ENCODE measurements at places on chromosomes 16 and 17.
A peak's percentile ranks its signal among the peaks of the same experiment; 100 is the strongest.

DNA sequence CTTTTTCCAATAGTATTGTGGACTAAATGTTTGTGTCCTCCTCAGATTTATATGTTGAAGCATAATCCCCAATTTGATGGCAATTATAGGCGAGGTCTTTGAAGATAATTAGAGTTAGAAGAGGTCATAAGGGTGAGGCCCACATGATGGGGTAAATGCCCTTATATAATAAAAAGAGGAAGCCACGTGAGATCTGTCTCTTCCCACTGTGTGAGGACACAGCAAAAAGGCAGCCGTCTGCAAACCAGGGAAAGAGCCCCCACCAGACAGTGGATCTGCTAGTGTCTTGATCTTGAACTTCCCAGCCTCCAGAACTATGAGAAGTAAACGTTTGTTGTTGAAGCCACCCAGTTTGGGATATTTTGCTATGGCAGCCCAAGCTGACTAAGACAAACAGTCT lies 76.0 kb downstream of the LYRM1 start:
- no peak for DNase-seq

DNA sequence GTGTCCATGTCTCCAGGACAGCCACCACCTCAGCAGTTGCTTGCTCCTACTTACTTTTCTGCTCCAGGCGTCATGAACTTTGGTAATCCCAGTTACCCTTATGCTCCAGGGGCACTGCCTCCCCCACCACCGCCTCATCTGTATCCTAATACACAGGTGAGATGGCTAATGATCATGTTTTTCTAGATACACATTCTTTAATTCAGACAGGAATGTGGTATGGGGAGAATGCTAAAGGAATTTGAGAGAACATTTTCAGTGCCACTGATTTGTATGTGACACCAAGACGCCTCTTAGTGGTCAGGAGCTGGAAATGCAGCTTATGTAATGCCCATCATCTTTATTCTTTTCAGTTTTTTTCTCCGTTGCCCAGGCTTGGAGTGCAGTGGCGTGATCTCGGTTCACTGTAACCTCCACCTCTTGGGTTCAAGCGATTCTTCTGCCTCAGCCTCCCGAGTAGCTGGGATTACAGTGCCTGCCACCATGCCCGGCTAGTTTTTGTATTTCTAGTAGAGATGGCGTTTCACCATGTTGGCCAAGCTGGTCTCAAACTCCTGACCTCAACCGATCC lies 8.9 kb upstream of the RAPGEFL1 start:
- DNase-seq: peak; percentile 35

- DNase-seq: no peak
Observed at GRCh38 chr17:22270381-22270780, 578.1 kb downstream of the KCNJ18 start.

DNA sequence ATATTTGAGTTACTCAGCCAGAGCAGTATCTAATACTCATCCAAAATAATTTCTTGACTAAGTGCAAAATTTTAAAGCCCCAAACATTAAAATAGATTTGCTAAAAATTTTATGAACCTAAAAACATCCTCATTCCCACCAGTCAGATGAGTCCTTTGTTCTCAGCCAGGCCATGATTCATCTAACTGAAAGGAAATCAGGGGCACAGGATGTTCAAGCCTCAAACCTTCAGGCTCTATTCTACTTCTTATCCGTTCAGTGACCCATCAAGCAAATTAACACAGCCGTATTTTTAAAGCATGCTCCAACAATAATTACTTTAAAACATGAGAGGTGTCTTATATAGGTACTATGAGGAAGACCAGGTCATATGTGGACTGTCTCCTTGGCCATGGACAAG lies 176.5 kb upstream of the MON1B start:
- DNase-seq: no peak

GRCh38 chr17:60845012-60845411 lies 167.4 kb downstream of the BCAS3 start:
- no peak for DNase-seq

DNA sequence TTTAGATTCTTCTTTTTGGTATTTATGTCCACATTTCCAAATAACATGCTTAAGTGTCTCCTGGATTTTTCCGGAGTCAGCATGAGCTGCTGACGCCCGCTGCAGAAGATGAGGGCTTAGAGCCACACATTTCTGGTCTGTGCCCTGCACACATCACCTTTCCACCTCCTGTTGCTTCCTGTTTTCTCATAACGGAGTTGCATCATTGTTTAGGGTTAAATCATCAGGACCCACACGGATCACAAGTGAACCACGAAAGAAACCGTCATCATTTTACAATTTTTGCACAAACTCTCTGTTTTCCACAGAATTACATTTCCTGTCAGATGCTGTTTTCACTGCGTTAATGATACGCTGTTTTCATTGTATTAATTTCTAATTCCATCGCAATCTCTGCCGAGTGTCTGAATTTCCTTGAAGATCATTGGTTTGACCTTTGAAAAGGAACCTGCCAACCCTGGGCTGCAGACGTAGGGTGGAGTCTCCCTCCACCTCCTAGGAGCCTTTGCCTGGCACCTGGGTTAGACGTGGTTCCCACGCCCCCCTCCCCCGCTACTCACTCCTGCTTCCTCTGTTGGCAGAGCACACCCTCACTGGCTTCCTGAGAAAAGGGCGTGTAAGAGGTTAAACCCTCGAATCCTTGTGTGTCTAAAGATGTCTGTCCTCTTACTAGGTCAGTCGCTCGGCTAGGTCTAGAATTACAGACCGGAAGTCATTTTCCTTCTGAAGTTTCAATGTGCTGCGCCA lies 68.2 kb downstream of the RNF213 start:
- DNase-seq: no peak

- DNase-seq: no peak
Observed at GRCh38 chr17:15886804-15887203, 58.1 kb upstream of the ADORA2B start.

GRCh38 chr17:82394278-82394677 lies 22.7 kb downstream of the UTS2R start:
- no peak for DNase-seq

DNA sequence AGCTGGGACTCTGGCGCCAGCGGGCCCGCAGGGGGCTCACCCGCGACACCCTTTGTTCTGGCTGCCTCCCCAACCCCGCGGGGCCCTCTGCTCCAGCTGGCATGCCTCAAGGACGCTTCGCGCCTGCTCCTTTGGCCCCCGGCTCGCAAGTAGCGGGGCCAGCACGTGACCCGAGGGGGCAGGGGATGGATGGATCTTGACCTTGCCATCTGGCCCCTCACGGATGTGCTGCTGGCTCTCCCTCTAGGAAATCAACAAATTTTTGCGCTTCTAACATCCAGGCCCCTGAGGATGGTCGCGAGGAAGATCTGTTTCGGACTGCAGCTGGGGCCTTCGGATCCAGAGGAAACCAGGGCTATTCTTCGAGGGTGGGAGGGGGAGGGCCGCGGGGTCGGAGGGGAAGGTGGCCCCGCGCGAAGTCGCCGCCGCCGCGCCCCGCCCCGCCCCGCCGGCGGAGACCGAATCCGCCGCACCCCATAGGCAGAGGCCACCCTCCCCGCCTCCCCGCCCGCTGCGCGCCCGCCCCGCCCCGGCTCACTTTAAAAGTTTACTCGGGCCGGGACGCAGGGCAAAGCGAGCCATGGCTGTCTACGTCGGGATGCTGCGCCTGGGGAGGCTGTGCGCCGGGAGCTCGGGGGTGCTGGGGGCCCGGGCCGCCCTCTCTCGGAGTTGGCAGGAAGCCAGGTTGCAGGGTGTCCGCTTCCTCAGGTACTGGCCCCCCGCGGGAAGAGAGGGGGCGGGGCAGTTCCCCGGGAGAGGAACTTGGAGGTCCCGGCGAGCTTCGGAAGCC lies at the start of gene ACSF2:
Gene ACSF2 (plus strand): TSS at position 537 of the 790 bp plus-strand sequence. CDS start 44 bp downstream, at position 581.
- peak; percentile 67 for DNase-seq

- DNase-seq: no peak
Observed at GRCh38 chr17:74527081-74527480, 4.2 kb downstream of the CD300LB start.

DNA sequence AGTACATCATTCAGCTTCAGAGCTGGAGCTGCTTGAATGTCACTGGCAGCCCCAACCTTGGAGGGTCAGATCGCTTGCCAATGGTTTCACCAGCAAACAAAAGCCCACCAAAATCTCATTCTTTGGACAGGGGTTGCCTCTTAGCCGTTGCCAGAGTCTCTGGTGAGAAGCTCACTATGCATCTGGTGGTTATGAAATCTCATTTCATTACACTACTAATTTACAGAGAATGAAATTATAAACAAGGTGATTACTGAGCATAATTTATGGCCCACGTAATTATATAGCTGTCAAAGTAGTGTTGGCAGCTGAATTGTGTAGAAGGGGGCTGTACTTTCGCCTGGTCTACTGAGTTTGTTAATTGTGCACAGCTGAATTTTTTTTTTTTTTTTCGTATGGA lies 688.9 kb upstream of the KIF2B start:
- no peak for DNase-seq

GRCh38 chr16:85166699-85167588 lies 54.7 kb upstream of the CIBAR2 start:
- DNase-seq: no peak

GRCh38 chr17:80861892-80862291 lies 129.7 kb upstream of the CHMP6 start:
- DNase-seq: peak; percentile 60

DNA sequence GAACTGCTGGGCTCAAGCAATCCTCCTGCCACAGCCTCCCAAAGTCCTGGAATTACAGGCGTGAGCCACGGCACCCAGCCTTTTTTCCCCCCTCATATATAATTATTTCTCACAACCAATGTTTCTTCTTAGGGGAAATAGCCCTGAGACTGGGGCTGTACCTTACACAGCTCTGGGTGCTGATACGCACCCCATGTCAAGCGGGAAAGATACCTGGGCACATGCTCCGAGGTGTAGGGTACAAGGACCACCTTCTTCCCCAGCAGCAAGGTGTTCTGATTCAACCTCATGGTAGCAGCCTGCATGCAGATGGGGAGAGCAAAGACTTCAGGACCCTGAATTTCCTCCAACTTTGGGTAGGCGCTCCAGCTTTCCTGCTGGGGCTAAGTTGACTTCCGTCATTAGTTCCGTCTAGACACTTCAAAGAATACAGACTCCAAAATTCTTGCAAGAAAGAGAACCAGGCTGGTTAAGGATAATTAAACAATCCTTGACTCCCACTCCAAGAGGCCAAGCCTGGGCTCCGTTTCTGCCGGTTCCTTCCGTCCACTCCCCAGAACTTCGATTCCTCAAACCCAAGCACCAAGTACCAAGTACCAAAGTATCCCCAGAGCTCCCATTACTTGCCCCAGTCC lies 619 bp downstream of the NAT9 start:
- no peak for DNase-seq

GRCh38 chr16:65386672-65387071 lies 264.8 kb upstream of the CDH11 start:
- DNase-seq: no peak

DNA sequence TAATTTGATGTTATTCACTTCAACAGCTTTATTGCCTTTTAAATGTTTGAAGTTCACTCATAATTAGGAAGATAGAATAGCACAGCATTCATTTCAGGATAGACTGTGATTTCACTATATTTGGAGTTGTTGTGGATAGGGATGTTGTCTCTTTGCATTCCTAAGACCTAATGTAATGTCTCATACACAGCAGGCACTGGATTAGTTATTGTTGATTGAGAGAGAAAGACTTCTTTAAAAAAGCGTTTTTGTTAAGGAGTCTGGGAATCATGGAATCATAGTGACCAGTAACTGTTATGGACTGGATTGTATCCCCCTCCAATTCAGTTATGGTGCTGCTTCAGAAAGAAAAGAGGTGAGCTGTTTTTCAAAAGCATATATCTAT lies 122.0 kb downstream of the USP22 start:
- DNase-seq: no peak

GRCh38 chr16:3321816-3322215 lies 16.5 kb downstream of the ZNF75A start:
- DNase-seq: no peak

GRCh38 chr17:27339836-27340550 lies 46.1 kb downstream of the WSB1 start:
- DNase-seq: peak; percentile 40

DNA sequence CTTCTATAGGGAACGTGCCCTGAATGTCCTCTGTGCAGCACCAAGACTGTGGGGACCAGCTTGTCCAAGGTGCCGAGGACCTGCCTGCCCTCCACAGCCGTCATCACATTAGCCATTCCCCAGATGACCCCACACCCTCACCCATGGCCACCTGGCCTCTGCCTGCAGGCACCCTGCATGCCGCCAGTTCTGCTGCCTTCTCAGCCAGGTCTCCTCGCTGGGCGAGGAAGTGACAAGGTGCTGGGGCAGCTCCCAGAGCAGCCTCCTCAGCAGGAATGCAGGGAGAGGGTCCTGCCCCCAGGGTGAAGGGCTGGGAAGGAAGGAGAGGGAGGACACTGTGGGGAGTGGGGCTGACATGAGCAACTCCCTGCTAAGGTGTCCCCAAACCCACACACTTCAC lies 18.6 kb upstream of the C16orf78 start:
- no peak for DNase-seq

DNA sequence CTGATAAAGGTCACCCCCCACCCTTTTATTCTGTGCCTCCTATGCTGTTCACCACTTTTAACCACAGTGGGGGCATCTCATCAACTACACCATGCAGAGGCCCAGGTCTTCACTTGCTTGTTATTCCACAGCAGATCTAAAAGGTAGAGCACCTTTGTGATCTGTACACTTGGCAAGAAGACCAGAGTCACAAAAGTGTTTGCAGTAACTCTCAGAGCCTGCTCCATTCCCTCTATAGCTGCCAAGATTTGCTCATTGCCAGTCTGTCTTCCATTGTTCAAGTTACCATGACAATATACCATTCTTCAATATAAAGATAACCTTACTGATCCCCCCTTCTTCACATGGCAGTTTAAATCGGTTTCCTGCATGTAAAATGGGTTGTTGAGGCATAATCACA lies 180.0 kb downstream of the TOX3 start:
- DNase-seq: no peak

- no peak for DNase-seq
Observed at GRCh38 chr17:73910821-73911515, 266.7 kb upstream of the SDK2 start.

GRCh38 chr17:42843358-42843934 lies 934 bp upstream of the AOC2 start:
- DNase-seq: no peak

- DNase-seq: no peak
Observed at GRCh38 chr17:69539274-69539673, 124.8 kb downstream of the MAP2K6 start.

DNA sequence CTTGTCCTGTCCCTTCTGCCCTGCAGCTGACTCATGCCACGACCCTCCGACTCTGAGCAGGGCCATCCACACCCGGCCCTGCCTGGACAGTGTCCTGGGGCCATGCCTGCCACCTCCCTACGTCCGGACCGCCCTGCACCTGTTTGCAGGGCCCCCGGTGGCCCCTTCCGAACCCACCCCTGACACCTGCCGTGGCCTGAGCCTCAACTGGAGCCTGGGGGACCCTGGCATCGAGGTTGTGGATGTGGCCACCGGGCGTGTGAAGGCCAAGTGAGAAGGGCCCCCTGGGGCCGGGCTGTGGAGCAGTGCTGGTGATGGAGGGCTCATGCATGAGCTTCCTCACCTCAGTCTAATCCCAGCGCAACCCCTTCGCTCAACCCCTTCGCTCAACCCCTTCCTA lies 5.1 kb downstream of the ADAD2 start:
- DNase-seq: no peak

GRCh38 chr17:82668631-82669099 lies 20.4 kb upstream of the WDR45B start:
- DNase-seq: peak; percentile 39

Data from stimulated activated CD4-positive, alpha-beta T cell treated with anti-CD3 and anti-CD28 coated beads, Interleukin-4, amount 100 ng/mL, for 24 hours (primary cell).